ENCODE measurements at places on chromosomes 7 and 10.

- no peak for DNase-seq
These were observed 141.7 kb downstream of the TWIST1 start for GRCh38 chr7:18975689-18976280.

- DNase-seq = no peak
These were observed 51.2 kb upstream of the PALS2 start for GRCh38 chr7:24521917-24522623.

GRCh38 chr10:29345144-29345909, 56.5 kb downstream of the LYZL1 start:
- no peak for DNase-seq

GRCh38 chr10:69628891-69629290, 1.2 kb upstream of the FAM241B start:
- no peak for DNase-seq

DNA sequence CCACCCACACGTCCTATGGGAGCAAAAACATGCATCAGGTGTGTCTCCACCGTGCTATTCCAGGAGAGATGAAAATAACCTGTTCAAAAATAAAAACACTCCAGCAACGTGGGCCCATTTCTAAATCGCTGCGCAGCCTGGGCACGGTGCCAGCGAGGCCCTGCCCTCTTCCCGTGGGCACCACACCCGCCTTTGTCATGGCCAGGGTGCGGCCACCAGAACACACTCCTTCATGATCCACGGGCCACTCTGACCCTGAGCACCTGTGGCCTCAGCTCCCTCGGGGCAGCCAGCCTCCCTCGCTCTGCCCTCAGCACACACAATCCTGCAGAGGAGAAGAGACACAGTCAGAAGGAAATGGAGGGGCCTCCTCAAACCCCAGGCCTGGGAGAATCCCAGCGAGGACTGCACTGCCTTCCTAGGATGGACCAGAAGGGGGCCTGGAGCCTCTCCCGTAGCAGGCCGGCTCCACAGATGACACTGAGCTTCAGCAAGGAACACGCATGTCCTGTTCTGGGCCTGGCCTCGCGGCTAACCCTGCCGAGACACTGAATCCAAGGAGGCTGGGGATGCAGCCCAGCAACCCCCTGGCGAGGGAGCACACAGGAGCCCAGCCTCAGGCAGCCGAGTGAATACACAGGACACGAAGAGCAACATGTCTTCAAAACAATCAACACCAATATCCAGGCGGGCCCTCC, 169.0 kb downstream of the MAD1L1 start:
- DNase-seq = no peak

DNA sequence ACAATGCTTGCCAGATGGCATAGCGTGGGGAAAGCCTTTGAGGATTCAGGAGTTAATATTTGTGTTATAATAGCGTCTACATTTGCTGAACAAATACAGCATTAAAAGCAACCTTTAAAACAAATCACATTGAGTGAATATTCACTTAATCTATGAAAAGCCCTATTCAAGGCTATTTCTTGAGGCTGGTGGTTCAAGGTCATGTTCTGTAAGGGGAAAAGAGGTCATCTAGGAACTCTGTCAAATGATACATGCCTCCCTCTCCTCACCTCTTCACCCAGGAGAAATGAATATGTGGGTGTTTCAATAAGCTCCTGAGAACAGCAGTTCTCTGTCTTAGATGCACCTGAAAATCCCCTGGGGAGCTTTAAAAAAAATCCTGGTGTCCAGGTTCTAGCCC, 303.0 kb downstream of the ELMO1 start:
- DNase-seq = no peak

DNA sequence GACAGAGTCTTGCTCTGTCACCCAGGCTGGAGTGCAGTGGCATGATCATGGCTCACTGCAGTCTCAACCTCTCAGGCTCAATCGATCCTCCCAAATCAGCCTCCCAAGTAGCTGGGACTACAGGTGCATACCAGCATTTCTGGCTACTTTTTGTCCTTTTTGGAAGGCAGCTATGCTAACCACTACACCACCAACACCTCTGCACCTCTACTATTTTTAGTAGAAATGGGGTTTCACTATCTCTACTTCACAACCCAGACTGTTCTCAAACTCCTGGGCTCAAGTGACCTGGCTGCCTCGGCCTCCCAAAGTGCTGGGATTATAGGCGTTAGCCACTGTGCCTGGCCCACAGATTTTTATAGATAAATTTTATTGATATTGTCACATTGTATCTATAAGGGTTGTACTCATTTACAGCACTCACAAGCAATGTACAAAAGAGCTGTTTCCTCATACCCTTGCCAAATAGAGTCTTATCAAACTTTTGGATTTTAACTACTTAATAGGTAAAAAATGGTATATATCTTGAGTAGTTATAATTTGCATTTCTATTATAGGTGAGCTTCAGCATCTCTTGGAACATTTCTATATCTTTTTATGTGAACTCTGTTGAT, 23.7 kb downstream of the PRR15 start:
- no peak for DNase-seq

GRCh38 chr10:108388706-108389105, 1224.2 kb upstream of the SORCS1 start:
- no peak for DNase-seq

DNA sequence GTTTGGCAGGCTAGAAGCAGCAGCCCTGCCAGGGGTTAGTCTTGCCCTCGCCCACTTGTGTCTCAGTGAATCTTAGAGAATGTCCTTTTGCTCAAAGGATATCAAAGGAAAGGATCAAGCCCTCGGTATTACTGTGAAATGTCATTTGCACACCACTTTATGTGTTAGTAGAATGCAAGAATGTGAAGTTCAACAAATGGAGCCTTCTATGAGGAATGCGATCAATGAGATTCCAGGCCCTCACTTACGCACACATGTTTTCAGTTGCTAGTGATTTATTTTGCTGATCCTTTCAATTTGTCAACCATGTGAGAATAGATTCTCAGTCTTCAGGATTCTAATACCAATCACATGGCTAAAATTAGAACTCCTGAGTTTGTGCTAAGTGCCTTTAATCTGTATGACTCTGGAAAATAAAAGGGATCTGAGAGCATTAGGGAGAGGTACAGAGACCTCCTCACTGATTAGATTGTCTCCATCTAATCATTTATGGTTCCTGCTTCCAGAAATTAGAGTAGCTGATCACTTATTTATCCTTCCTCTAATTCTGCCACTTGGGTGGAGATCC, 123.0 kb upstream of the SP4 start:
- DNase-seq = no peak
